ENCODE measurements at places on chromosomes 12 and 14.

GRCh38 chr14:87131879-87132278 is 861.1 kb downstream of the GALC start:
- no peak for DNase-seq

DNA sequence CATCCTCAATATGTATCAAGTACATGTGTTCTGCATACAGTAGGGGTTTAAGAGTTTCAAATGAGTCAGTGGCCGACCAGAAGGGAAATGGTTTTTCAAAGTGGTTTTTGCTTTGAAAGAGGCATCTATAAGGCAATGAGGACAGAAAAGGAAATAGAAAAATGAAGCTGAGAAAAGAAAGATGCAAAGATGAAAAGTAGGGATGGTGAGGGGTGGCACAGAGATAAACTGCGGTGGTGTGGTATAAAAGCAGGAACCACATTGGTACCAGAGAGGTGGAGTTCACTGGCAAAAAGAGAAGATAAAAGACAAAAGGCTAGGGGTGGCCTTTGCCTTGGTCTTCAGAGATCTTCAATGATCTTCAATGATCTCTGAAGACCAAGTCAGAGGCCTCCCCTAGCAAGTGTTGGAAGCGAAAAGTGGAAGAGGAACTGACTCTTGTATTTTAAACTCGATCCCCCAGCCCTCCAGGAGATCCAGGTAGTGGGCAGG is 144.0 kb upstream of the KRR1 start:
- DNase-seq: no peak

- no peak for DNase-seq
Measured at GRCh38 chr12:116431677-116432300, 127.4 kb upstream of the MAP1LC3B2 start.

- DNase-seq: no peak
Measured at GRCh38 chr12:70571705-70572268, 65.4 kb downstream of the PTPRB start.

GRCh38 chr12:44728566-44728965 is 147.5 kb downstream of the NELL2 start:
- DNase-seq: no peak

GRCh38 chr12:52442600-52443061 is 8.5 kb upstream of the KRT75 start:
- DNase-seq: no peak

- no peak for DNase-seq
Measured at GRCh38 chr14:53963320-53964227, 6.9 kb upstream of the BMP4 start.

DNA sequence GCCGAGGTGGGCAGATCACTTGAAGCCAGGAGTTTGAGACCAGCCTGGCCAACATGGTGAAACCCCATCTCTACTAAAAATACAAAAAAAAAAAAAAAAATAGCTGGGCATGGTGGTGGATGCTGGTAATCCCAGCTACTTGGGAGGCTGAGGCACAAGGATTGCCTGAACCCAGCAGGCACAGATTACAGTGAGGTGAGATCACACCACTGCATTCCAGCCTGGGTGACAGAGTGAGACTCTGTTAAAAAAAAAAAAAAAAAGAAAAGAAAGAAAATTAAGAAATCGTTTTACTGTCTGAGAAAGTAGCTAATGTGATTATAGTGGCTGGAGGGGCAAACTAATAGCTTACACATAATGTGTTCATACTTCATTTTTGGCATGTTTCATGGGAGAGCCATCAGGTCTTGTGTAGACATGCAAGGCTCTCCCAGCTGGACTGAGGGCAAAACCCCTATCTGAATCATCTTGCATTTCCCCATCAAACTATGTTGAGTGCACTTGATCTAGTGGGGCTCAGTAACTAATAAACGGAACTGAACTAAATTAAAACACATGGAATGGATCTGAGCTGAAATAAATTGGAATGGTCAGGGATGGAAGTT is 16.2 kb downstream of the KIF21A start:
- no peak for DNase-seq

DNA sequence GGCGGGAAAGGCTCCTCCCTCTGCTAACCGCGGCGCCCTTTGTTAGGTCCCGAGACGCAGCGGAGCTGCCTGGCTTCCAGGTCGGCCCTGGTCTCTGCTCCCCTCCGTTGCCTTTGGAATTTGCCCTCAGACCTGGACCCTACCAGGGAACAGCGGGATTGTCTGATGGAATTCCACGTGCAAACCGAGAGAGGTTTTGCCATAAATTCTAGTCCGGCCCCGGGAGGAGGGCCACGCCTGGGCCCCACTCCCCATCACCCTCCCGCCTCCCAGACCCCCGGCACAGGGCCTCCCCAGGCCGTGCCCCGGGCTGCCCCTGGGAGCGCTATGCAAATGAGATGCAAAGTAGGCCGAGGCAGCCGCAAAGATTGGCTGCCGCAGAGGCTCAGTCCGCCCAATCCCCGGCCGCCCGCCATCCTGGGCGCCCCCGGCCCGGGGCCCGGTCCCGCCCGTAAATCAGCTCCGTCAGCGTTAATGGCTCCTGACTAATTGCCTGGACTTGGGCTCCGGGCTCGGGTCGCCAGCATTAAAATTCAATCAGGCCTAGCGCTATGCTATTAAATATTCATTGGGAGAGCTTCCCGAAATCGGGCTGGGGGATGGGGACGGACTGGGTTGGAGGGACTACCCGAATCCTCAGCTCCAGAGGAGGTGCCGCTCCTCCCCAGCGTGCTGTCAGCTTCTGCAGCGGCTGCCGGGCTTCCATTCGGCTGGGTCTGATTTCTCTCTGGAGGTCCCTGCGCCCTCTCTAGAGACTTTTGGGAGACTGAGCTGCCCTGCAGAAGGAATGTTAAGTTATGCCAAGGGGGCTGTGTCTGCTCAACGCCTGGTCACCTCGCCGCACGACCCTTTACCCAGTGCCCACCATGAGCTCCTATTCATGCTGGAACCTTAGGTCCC is 15.7 kb upstream of the FIGNL2 start:
- peak; percentile 61 for DNase-seq

GRCh38 chr14:76647697-76648298 is 113.5 kb upstream of the VASH1 start:
- peak; percentile 72 for DNase-seq

DNA sequence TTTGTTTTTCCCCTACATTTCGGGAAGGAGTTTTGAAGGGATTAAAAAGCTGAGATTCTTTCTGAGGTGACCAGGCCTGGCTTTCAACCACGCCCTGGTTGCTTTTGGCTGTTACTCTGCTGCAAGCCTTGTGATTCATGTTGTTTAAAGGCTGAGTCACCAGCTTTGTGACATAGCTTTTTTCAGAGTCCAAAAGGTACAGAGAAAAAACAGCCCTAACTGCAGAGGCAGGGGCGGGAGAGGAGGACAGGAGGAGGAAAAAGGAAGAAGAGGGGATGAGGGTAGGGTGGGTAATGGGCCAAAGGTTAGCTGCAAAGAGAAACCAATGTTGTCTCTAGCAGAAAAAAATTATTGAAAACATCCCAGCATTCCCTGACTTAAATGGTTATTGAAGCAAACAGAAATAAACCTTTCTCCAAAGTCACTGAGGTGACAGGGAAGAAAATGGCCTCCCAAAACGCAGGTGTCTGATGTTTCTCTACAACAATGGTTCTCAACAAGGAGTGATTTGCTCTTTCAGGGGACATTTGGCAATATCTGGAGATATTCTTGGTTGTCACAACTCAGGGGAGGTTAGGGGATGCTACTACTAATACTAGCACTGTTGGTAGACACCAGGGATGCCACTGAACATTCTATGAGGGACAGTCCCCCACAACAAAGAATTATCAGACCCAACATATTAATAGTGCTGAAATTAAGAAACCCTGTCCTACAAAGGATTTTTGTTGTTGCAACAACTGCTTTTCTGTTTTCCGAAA is 2.1 kb upstream of the UBC start:
- no peak for DNase-seq

Data from DMS79 treated with DMSO at 0.1 percent for 48 hours (cell line).